ENCODE measurements at places on chromosomes 13 and 19. TPM values are rescaled to one million over a fixed set of nuclear protein-coding genes. Genes with fewer than 3 reads are reported as not detected.
A peak's percentile ranks its signal among the peaks of the same experiment; 100 is the strongest.

- no peaks in the 10 kb centered on the region for H3K36me3 ChIP-seq
- H3K4me1 ChIP-seq: peaks cover 15% of the 10 kb centered on the region
- no peaks in the 10 kb centered on the region for H3K27me3 ChIP-seq
- peak overlapping the region; percentile 90 for H3K4me3 ChIP-seq
- peak overlapping the region; percentile 98 for H3K27ac ChIP-seq
Observed at GRCh38 chr19:50803633-50804419, 13.6 kb downstream of the ACP4 start.

- H3K27me3 ChIP-seq: no peaks in the 10 kb centered on the region
- DNase-seq: no peak
- no peak overlapping the region for H3K27ac ChIP-seq
- no peak overlapping the region for H3K4me3 ChIP-seq
- no peaks in the 10 kb centered on the region for H3K4me1 ChIP-seq
Observed at GRCh38 chr13:94090773-94091480, 388.6 kb downstream of the DCT start.

DNASE2 gene
- 17.4 TPM for total RNA-seq

DNA sequence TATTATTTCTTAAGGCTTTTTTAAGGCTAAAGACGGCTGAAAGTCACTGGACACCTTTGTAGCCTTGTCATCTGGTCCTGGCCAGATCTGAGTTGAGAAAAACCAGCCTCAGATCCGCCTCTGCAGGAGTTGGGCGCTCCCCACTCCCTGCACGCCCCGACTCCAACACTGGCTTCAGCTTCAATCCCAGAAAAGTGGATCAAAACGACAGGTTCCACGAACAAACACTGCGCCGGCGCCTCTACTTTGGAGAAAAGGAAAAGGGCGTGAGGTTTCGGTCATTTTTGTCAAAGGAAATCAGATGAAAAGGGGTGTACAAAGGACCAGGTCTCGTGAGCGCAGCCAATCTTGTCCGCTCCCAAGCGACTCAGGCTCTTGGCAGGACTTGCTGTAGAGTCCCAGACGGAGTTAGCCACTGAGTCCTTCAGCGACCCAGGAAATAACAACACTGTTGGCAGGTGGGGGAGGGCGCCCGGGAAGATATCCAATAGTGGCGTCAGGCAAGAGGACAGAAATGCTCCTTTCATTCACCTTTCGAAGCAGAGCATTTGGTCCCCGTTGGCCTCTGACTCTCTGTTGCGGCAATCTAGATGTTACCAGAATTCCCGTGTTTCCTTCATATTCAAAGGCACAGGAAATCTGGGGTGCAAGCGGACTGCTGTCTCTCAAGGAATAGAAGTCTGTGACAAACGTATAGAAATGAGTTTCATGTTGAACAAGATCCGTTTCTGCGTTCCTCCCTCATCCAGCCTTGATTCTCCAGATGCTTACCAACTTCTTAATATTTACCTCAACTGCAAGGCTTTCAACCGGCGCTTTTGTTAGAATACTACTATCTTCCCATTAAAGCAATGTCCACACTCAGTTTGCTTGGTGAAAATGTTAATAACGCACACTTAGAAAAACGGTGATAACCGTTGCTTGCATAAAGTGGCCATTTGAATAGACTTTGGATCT, 1.8 kb upstream of the CCNA1 start:
- no peak overlapping the region for H3K27ac ChIP-seq
- H3K36me3 ChIP-seq: no peaks in the 10 kb centered on the region
- no peak for DNase-seq
- H3K27me3 ChIP-seq: no peaks in the 10 kb centered on the region
- H3K4me3 ChIP-seq: no peak overlapping the region

DNA sequence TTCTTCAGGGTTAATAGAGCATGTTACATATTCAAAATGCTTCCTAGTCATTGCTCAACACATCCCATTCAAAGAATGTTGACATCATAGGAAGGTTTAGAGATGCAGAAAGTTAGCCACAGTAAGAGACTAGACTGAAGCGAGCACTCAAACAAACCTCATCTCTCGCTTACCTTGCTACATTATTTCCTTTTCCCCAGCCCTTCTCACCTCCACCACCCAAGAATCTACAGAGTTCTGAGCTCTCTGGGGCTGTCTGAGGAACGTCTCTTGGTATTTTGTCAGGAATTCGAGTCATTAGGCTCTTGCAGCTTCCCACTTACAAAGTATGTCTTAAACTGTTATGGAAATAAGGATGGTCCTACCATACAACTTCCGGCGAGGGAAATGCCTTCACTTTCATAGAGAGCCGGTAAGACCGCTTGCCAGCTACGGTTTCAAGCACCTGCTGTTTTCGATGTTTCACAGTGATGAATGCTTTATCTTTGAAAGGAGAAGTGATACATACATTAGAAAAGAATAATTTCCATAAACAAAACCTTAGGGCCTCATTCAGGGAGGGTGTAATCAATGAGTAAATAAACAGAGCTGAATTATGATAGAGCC, 65.1 kb downstream of the FLT1 start:
- no peak overlapping the region for H3K4me3 ChIP-seq
- no peaks in the 10 kb centered on the region for H3K27me3 ChIP-seq
- H3K27ac ChIP-seq: no peak overlapping the region

DNA sequence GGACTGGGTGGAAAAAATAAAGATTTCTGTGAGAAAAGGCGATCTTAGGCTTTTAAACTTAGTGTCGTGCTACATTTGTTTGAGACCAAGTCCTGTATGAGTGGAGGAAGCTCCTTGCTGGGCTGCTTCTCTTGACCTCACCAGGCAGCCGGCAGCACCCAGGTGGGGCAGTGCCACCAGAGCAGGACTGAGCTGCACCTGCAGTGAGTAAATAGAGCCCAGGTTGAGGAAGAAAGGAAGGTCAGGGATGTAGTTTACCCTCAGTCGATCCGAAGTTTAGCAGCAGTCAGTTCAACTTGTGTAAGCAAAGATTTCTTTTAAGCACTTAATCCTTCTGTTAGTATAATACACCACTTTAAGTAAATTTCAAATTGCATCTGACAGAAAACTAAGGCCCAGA, 13.6 kb downstream of the HNRNPM start:
- H3K36me3 ChIP-seq: no peaks in the 10 kb centered on the region
- peaks cover 36% of the 10 kb centered on the region for H3K4me1 ChIP-seq
- H3K27me3 ChIP-seq: no peaks in the 10 kb centered on the region
- no peak overlapping the region for H3K4me3 ChIP-seq
- H3K27ac ChIP-seq: no peak overlapping the region

NCCRP1 gene
- total RNA-seq: 1.1 TPM

CGB2 gene
- 0.99 TPM for total RNA-seq

- no peaks in the 10 kb centered on the region for H3K27me3 ChIP-seq
- H3K36me3 ChIP-seq: no peaks in the 10 kb centered on the region
- H3K27ac ChIP-seq: no peak overlapping the region
- H3K4me3 ChIP-seq: no peak overlapping the region
- DNase-seq: no peak
Observed at GRCh38 chr13:31595563-31595962, 143.8 kb upstream of the RXFP2 start.

CDK8 gene
- total RNA-seq: 31.7 TPM

- no peak overlapping the region for H3K4me3 ChIP-seq
- H3K4me1 ChIP-seq: peaks cover 26% of the 10 kb centered on the region
- no peaks in the 10 kb centered on the region for H3K27me3 ChIP-seq
- no peak for DNase-seq
- H3K27ac ChIP-seq: no peak overlapping the region
- no peaks in the 10 kb centered on the region for H3K36me3 ChIP-seq
Observed at GRCh38 chr13:26962671-26963070, 202.1 kb upstream of the GPR12 start.

C19orf25 gene
- 55.4 TPM for total RNA-seq

SLC5A5 gene
- total RNA-seq: 0.79 TPM

NEK5 gene
- 9.2 TPM for total RNA-seq

CEACAM3 gene
- not detected for total RNA-seq

GRCh38 chr13:109998684-109999533, 212.5 kb upstream of the IRS2 start:
- no peak for DNase-seq
- no peak overlapping the region for H3K27ac ChIP-seq
- no peaks in the 10 kb centered on the region for H3K36me3 ChIP-seq
- H3K27me3 ChIP-seq: no peaks in the 10 kb centered on the region
- no peak overlapping the region for H3K4me3 ChIP-seq

DNA sequence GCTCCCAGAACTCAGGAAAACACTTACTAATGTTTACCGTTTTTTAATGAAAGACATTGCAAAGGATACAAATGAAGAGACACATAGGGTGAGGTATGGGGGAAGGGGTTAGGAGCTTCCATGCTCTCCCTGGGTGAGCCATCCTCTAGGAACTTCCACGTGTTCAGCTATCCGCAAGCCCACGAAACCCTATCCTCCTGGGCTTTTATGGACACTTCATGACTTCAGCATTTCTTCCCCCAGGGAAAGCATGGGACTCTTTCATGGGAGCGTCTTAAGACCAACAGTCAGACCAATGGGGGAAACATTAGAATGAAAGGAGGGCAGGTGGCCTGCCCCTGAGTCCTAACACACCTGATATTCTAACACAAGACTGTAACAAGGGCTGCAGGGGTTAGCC, 6.6 kb upstream of the ESD start:
- no peak overlapping the region for H3K4me3 ChIP-seq
- no peaks in the 10 kb centered on the region for H3K27me3 ChIP-seq
- no peaks in the 10 kb centered on the region for H3K36me3 ChIP-seq
- no peak overlapping the region for H3K27ac ChIP-seq
- DNase-seq: no peak

DNA sequence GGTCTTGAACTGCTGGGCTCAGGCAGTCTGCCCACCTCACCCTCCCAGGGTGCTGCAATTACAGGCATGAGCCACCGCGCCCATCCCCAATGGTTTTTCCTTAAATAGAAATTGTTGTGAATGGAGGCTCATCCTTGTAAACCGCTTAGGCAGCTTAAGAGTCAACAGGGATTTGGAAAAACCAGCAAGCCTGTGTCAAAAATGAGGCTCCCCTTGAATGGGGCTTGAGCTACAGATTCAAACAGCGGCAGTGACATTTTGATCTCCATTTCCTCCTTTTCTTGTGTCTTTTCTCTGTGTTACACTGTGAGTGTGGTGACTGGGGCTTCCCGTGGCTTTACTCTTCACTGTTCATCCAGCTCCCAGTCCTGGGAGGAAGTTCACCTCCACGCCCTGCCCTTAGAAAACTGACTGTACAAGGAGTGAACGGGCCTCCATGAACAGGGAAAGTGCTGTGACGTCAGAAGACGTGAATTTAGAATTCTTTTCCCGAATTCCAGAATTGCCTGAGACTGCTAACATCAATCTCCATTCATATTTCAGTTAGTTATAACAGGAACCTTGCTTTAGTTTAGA, 15.3 kb upstream of the RAB8A start:
- no peak for DNase-seq
- H3K27me3 ChIP-seq: no peaks in the 10 kb centered on the region
- peaks cover 9% of the 10 kb centered on the region for H3K4me1 ChIP-seq

DNA sequence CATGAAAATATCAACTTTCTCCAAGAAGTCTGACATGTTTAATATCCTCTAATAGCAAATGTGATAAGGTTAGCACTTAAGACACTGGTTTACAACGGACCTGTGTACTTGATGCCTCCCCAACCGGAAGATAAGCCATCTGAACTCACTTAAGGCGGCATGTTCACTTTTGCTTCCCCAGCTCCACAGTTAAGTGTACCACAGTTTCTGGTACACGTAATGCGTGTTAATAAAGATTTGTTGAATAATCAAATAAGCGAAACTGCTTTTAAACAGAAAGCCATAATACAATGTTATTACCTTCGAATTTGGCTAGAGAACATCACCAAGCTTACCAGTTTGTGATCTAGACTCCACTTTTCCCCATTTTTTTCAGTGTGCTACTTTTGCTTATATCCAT, 1.4 kb upstream of the PAN3 start:
- DNase-seq: no peak
- no peaks in the 10 kb centered on the region for H3K27me3 ChIP-seq
- H3K4me3 ChIP-seq: peak overlapping the region; percentile 100
- no peaks in the 10 kb centered on the region for H3K36me3 ChIP-seq
- H3K4me1 ChIP-seq: peaks cover 13% of the 10 kb centered on the region

DNA sequence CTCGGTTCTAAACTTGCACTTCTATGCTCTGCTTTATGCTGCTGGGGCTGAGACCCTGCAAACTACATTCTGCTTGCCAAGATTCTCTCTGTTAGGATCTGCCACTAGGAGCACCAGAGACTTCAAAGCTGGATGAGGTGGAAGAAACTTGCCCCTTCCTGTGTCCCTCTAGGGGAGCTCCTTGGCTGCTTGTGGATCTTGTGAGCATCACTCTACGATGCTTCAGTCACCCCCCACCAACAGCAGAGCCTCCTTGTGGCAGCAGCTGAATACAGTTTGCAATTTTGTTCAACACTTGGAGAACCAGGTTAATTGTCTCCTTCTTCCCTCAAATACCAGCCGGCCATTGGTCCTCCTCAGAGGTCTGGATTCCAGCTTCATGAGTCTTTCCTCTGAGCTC, 310.6 kb downstream of the FGF14 start:
- no peak overlapping the region for H3K4me3 ChIP-seq
- H3K36me3 ChIP-seq: no peaks in the 10 kb centered on the region
- no peak for DNase-seq
- H3K27ac ChIP-seq: no peak overlapping the region
- no peaks in the 10 kb centered on the region for H3K27me3 ChIP-seq
- no peaks in the 10 kb centered on the region for H3K4me1 ChIP-seq

FUT2 gene
- total RNA-seq: 0.47 TPM

PDE4C gene
- total RNA-seq: 19.5 TPM

DNA sequence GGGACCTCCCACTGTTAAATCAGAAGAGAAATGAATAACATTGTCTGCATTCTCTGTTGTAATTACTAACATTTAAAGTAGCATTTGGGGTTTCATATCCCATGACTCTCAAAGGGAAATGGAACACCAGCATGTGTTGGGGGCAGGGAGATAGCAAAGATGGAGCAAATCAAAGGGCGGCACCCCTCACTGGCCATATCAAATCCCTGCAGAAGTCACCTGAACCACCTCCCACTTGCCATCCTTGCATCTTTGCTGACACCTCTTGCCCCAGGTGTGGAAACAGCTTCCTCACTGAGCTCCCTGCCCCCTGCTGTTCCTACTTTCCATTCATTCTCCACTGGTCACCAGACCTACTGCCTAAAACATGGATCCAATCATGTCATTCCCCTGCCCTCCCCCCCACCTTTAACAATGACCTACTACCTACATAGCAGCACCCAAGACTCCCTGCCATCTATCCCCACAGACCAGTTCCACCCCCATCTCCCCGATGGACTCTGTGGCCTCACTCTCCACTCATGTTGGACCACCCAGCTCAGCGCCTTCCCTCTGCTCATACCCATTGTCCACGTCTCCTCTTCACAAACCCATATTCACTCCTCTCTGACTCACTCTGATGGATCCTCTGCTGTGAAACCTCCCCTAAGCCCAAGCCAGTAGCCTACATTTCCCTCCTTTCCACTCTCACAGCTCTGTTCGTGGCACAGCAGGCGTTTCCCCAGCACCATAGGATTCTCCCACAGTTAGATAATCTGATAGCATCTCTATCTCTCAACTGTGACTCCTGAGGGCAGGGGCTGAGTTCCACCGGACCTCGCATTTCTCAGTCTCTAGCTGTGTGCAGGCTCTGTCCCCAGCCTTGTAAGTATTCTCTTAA, 55.9 kb downstream of the DLEU7 start:
- H3K27me3 ChIP-seq: no peaks in the 10 kb centered on the region
- no peak overlapping the region for H3K27ac ChIP-seq
- no peaks in the 10 kb centered on the region for H3K4me1 ChIP-seq
- H3K36me3 ChIP-seq: no peaks in the 10 kb centered on the region

- peaks cover 3% of the 10 kb centered on the region for H3K36me3 ChIP-seq
- no peak overlapping the region for H3K4me3 ChIP-seq
- H3K27me3 ChIP-seq: no peaks in the 10 kb centered on the region
- no peak overlapping the region for H3K27ac ChIP-seq
- no peak for DNase-seq
- no peaks in the 10 kb centered on the region for H3K4me1 ChIP-seq
Observed at GRCh38 chr19:57623091-57623490, 9.0 kb downstream of the ZNF134 start.
